Stimulated activated CD8-positive, alpha-beta memory T cell treated with anti-CD3 and anti-CD28 coated beads, Interleukin-7, amount 100 ng/mL, for 24 hours (primary cell): ENCODE measurements at places on chromosomes 4 and X.

- DNase-seq, result no peak
These were observed 193.3 kb upstream of the FAM9B start for GRCh38 chrX:9227276-9227675.

- DNase-seq, result no peak
These were observed 19.6 kb downstream of the ACSL1 start for GRCh38 chr4:184806229-184806550.

DNA sequence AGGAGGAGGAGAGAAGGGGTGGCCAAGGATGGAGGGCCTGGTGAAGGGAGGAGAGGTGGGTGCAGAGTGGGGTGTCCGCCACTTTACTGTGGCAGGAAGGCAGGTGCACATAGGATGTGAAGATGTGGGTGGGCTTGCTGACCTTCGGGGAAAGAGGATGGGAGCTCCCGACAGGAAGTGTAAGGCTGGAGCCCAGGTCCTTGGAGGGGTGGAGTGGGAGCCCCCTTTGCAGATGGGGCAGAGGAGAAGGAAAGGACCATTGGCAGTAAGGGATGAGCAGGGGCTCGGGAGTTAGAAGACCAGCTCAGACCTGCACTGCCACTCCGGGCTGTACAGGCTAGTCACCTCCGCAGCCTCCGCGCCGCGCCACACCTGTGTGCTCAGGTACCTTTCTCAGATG lies 89.5 kb downstream of the EVC start:
- DNase-seq, result no peak

GRCh38 chr4:30755346-30755745 lies 35.2 kb downstream of the PCDH7 start:
- no peak for DNase-seq
